SIG-M5 (cell line): ENCODE measurements at places on chromosomes 13 and 19.

DNA sequence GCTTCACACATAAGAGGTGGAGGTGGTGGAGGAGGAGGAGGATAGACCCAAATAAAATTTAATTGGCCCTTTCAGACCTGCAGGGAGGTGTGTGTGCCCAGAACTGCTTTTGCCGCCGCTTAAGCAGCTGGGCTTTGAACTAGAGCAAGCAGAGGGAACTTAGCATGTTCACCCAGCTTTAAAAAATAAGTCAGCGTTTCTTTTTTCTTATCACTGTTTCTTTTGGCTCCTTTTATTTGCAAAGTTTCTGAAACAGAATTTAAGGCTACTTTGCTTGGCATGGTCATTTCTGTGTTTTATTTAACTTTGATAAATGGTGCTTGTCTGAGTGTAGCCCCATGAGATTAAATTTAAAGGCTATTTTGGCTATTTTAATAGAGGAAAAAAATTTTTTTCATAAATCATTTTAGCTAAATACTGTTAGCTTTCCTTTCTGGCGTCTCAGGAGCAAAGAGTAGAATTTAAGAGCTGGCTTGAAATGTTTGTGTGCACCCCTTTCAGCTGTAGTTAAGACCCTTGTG is 43.3 kb upstream of the RNF113B start:
- no peak for DNase-seq

DNA sequence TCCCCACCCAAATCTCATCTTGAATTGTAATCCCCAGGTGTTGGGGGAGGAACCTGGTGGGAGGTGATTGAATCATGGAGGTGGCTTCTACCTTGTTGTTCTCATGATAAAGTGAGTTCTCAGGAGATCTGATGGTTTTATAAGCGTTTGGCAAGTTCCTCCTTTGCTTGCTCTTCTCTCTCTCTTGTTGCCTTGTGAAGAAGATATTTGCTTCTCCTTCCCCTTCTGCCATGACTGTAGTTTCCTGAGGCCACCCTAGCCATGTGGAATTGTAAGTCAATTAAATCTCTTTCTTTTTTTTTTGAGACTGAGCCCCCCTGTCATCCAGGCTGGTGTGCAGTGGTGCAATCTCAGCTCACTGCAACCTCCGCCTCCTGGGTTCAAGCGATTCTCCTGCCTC is 34.4 kb downstream of the VSTM1 start:
- no peak for DNase-seq

DNA sequence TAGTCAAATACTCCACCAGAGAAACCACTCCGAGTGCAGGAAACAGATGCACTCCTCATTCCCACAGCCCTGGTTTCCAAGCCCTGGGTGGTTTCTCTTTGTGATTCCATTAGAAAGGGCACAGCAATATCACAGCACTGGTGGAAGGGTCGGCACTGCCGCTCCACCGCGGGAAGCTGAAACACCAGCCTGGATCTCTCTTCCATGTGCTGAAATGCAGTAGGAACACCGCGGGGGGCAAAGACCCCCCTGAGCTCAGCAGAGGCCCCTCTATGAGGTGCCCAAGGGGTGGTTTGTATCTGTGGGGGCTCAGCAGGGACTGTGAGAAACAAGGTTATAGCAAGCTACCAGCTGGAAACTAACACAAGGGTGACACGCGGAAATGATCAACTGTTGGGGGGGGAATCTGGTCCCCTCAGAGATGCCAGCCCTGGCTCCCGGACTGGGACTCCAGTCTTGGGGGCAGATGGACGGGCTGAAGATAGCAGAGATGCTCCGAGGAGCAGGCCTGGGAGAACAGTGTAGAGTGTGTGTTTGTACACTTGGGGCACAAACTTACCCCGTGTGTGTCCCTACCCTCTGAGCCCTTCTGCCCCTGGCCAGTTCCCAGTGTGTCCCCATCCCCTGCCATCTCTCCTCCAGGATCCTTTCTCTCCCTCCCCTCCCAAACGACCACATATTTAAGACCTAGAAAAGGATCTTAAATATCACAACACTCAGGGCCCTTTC is 1.8 kb downstream of the ZFR2 start:
- no peak for DNase-seq

GRCh38 chr19:19338082-19338481 is 17.5 kb downstream of the MAU2 start:
- no peak for DNase-seq

DNA sequence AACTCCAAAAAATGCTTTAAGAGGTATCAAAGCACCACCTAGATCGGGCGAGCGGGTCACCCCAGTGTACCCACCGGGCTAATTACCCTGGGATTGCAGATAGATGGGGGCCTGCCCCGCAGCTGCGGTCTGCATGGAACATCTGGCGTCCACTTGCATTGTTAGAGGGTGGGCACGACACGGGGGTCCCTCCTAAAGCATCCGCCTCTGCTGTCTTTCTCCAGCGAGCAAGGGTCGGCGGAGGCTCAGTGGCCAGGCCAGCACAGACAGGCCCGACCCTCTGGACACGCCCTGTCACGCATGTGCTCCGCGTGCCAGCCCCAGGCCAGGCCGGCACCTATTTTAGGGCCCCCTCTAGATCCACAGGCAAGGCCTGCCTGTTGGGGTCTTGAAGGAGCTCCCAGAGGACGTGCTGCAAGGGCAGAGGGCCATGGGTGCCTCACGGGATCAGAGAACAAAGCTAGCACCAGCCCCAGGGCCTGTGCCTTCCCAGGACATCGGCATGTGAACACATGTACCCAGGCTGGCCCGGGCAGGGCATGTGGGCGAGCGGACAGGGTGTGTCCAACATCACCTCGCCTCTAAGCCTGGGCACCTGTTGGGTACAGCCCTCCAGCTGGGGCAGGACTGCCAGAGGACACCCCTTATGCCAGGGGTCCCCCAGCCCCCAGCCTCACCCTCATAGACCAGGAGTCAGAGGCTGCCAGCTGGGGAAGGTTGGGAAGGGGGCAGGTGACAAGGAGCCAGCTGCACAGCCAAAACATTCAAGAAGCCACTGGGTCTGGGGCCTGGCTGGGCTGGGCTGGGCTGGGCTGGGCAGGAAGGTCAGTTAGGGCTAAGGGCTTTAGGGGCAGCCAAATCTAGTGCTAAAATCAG is 35.6 kb upstream of the NANOS3 start:
- DNase-seq = no peak

- no peak for DNase-seq
These were observed 6.0 kb downstream of the STK24 start for GRCh38 chr13:98570929-98571372.

GRCh38 chr19:48806818-48807589 is 3.8 kb downstream of the BCAT2 start:
- no peak for DNase-seq

DNA sequence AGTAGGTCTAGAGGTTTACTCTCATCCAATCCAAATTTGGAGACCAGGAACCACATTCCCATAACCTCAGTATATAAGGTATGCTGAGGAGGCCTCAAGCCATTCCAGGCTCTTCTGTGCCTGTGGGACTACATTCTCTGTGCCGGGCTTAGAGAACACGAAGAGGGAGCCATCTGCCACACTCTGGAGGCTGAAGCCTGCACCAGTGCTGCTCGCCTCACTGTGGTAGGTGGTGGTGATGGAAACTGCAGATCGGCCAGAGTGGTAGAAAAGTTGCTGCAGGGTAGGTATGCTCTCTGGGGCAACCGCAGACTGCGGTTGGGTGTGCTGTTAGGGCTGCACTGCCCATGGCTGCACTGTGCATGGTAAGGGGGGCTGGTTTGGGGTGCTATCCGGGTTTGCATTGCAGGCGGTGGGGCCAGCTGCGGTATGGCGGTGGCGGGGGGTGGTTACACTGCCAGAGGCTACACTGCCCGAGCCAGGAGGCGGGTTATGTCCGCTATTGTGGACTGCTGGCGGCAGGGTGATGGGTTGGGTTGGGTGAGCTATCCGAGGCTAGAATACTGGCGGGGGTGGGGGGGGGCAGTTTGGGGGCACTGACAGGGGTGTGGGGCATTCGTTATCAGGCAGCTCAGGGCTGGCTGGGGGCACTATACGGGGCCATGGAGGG is 145.0 kb downstream of the TNFRSF19 start:
- DNase-seq = no peak

DNA sequence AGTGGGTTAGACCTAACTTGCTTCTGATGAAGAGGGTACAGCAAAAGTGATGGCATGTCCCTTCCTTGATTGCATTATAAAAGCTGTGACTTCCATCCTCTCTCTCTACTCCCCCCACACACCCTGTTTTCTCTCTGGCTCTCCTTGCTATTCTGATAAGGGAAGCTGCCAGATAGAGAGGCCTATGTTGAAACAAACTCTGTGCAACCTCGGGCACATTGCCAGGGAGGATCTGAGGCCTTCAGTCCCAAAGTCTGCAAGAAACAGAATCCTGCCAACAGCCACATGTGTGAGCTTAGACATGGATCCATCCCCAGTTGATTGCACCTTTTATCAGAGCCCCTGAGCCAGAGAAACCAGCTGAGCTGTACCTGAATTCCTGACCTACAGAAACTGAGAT is 44.8 kb upstream of the ARGLU1 start:
- DNase-seq = no peak

GRCh38 chr13:60790620-60791019 is 393.6 kb downstream of the TDRD3 start:
- DNase-seq = no peak
